GM20000 (cell line): ENCODE measurements at places on chromosomes 7 and 10.
A peak's percentile ranks its signal among the peaks of the same experiment; 100 is the strongest.

GRCh38 chr7:116951366-116952292 is 1.7 kb upstream of the ST7 start:
- no peak for DNase-seq

- no peak for DNase-seq
These were observed 49.2 kb downstream of the LGI1 start for GRCh38 chr10:93806903-93807302.

- DNase-seq: no peak
These were observed 65.8 kb downstream of the RHOBTB1 start for GRCh38 chr10:60878224-60878623.

- no peak for DNase-seq
These were observed 193.5 kb upstream of the SP8 start for GRCh38 chr7:20980232-20980631.

DNA sequence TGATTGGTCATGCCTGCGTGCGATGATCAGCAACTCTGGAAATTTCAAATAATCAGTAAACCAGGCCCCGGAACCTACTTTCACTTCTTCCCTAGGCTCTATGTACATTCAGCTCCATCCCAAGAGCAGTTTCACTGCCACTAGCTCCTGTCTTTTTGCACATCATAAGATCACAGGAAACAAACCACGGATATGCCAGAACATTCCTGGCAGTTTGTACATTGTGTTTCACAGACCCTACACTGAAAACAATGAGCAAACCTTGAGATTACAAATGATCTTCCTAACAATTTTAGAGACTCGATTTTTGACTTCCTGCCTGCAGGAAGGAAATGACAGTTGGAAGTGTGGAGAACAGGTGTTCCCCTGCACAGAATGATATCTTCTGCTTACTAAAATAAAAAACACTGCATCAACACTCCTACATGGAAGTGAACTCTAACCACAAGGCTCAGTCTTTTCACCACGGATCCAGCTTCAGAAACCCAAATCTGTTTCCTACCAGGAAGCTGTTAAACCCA is 7.6 kb upstream of the TMEM236 start:
- DNase-seq: no peak

- DNase-seq: peak; percentile 42
These were observed 1.3 kb downstream of the PDZD8 start for GRCh38 chr10:117373823-117374505.
